ENCODE measurements at places on chromosomes 16 and 17. TPM values are rescaled to one million over a fixed set of nuclear protein-coding genes. Genes with fewer than 3 reads are reported as not detected.

- DNase-seq = peak; percentile 80
These were observed 28.7 kb downstream of the MPG start for GRCh38 chr16:106623-107324.

DNA sequence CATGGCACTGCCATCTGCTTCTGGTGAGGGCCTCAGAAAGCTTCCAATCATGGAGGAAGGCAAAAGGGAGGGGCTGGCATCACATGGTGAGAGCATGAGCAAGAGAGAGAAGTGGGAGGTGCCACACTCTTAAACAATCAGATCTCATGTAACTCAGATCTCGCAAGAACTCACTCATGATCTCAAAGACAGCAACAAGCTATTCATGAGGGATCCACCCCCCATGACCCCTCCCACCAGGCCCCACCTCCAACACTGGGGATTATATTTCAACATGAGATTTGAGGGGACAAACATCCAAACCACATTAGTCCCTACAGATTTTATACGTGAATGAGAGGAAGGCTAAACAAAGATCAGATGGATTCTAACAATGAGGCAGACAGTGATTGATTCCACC lies 8.9 kb upstream of the TMEM132E start:
- DNase-seq = no peak

- no peak for DNase-seq
These were observed 49.0 kb downstream of the MPRIP start for GRCh38 chr17:17091276-17091675.

DNA sequence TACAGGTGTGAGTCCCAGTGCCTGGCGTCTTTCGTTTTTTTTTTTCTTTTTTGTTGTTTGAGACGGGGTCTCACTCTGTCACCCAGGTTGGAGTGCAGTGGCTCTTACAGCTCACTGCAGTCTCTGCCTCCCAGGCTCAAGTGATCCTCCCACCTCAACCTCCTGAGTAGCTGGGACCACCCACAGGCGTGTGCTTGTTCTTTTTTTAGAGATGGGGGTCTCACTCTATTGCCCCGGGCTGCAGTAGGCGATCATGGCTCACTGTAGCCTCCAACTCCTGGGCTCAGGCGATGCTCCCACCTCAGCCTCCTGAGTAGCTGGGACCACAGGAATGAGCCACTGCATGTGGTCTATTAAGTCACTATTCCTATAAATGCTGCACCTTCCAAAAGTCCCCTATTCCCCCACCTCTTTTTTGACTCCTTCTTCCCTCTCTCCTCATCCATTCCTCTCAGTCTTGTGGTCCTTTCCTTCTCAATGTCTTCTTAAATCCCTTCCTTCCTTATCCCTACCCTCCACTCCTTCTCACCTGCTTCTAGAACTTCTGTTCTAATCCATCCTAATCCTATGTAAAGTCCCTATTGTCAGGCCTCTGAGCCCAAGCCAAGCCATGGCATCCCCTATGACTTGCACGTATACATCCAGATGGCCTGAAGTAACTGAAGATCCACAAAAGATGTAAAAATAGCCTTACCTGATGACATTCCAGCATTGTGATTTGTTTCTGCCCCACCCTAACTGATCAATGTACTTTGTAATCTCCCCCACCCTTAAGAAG lies 9.2 kb downstream of the GGA3 start:
- DNase-seq = no peak

DNA sequence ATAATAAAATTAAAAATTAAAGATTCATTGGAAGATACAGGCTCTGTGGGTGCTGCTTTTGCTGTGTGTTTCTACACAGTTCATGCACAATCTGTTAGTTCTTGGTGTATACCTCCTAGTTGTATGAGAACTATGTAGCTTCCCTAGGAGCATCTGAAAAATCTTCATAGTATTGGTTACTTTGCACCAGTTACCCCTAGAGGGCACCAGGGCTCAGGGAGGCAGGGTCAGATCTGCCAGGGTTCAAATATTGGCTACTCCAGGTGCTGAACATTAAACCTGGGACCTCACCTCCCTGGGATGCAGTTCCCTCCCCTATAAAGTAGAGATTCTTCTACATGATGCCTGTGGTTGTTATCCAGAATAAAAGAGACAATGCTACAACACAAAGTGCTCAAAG lies 583.0 kb upstream of the CDH11 start:
- no peak for DNase-seq

DNA sequence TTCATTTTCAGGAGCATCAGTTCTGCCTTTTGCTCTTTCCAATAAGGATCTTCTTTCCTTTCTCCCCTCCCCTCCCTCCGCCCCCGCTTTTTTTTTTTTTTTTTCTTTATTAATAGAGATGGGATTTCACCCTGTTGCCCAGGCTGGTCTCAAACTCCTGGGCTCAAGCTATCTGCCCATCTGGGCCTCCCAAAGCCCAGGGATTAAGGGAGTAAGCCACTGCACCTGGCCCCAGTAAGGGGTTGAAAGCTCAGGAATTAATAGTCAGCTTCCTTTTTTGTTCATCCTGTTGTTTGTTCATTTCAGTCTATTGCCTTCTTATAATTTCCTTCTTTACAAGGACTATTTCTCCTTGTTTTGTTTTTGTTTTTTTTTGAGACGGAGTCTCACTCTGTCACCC lies 7.9 kb upstream of the C17orf58 start:
- no peak for DNase-seq

- no peak for DNase-seq
These were observed 4.0 kb downstream of the IRX5 start for GRCh38 chr16:54934481-54935265.

- DNase-seq = no peak
These were observed 156.9 kb downstream of the LAT start for GRCh38 chr16:29141586-29142324.

GRCh38 chr17:20852990-20853370 lies 189.8 kb downstream of the USP22 start:
- no peak for DNase-seq

DNA sequence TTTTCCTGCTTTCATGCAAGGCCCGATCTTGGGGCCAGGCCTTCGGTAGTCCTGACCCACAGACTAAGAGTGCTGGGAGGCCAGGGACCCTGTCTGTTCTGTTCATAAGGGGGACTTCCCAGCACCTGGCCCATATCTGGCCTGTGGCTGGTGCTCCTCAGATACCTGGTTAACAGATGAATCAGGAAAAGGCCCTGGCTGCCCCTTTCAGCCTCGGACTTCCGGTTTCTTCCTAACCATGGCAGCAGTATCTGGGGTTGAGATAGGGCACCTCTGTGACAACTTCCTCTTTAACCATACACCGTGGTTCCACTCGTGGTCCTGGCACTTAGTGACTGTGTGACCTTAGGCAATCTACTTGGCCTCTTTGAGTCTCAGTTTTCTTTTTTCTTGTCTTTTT lies 18.4 kb downstream of the PLCG2 start:
- DNase-seq = no peak

- no peak for DNase-seq
These were observed 3.3 kb downstream of the VAT1 start for GRCh38 chr17:43018932-43019331.

GRCh38 chr17:67374329-67375053 lies 2.6 kb upstream of the PITPNC1 start:
- DNase-seq = peak; percentile 95

DNA sequence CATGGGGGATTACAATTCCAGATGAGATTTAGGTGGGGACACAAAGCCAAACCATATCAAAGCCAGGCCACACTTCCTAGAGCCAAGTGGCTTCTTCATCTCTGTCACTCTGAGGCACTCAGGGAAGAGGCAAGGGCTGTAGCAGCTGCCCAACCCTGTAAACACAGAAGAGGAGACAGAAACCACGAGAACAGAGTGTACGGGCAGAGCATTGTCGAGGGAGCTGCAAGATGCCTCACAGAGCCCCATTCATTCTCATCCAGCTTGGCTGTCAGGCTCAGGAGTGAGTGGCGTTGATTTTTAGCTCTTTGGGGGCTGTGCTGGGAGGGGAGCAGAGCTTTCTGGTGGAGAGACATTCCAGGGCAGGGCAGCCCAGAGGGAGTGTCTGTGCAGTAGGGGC lies 117.2 kb upstream of the SALL1 start:
- no peak for DNase-seq

DNA sequence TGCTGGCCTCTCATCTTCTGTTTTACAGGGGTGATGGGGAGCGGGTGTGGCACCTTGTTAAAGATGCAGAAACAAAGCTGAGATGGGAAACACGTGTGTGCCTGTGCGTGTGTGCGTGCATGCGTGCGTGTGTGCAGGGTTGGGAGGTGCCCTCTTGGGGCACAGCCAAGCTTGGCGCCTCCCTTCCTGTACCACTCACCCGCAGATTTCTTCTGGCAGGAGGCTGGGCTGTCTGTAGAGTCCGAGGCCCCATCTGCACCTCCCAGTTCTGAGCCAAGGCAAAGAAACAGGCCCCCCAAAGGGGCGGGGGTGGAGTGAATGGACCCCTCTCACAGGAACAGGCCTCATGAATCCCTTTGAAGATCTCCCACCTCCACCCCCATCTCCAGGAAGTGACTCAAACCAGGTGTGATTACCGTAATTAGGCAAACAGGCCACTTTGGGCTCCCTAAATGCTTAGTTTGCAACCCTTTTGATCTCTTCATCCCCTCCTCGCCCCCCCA lies 20.9 kb downstream of the TNS4 start:
- no peak for DNase-seq

DNA sequence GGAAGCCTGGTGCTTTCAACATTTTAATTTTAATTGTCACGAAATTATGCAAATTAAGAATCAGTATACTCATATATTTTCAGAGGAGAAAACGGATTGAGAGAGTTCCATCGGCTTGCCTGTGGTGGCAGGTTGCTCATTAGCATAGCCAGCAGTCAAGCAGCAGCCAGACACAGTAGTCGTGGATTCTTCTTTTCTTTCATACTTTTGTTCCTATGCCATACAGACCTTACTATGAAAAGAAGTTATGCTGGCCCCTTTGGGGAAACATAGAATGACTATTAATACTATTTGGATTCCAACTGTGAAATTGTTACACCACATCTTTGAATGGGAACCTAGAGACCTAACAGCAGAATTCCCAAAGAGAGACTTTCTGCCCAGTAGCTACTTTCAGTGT lies 617.7 kb upstream of the CA10 start:
- no peak for DNase-seq

GRCh38 chr17:40431231-40431602 lies 12.0 kb upstream of the IGFBP4 start:
- peak; percentile 7 for DNase-seq

DNA sequence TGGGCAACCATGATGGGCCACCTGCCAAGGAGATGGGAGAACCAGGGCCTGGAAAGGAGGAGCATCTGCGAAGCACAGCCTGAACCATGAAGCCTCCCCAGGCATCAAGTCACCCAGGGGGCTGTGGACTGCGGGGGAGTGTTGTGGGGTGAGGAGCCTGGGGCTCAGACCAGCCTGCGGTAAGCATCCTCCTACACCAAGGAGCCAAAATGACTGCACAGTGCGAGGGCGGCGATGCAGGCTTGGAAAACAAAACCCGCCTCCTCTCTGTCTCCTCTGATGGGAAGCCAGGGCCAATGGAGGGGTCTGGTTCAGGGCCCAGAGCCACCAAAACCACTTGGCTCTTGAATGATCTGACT lies 18.1 kb upstream of the MAF start:
- no peak for DNase-seq

DNA sequence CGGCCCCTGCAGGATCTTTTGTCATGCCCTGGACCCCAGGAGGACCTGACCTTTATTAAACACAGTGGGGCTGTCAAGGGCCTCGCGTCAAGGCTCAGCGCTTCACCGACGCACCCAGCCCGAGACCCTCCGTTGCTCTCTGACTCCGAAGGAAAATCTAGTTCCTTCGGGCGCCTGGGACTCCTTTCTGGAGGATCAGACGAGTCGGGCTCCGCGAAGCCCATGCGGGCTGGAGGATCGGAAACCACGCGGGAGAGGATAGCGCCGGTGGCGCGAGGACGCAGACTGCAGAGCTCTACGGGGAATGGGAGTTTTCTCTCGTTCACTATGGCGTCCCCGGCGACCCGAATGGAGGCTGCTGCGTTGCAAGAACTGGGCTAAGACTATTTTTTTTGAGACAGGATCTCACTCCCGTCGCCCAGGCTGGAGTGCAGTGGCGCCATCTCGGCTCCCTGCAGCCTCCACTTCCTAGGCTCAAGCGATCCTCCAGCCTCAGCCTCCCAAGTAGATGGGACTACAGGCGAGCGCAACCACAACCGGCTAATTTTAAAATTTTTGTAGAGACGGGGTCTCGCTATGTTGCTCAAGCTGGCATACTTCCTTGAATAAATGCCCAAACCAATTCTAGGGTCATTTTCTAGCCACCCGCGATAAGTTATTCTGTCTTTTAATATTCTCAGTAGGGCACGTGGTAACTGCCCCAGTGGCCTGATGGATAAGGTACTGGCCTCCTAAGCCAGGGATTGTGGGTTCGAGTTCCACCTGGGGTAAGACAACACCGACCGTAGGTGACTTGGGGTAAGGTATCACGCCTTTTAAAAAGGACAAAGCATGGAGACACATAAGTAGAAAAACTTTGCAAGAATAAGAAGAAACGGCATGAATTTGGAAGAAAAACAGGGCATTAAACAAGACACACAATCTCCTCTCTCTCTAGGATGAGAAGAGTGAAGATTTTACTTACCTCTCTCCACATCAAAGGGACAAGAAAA lies 5.5 kb downstream of the OR1F1 start:
- DNase-seq = no peak

DNA sequence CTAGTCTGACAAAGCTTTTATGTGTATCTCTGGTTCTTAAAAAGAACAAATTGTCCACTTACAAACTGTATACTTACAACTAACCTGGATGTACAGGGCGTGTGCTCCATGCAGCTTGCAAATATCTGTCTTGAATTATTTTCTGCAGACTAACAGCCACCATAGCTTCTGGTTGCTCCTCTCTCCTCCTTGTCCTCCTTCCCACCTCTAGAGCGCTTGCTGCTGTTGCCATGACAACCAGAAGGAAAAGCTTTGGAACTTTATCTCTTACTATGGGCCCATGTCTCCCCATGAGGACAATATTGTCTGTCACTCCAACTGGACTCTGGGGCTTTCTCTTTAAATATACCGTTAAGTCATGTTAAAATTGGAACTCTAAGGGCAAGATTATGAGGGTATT lies 71.5 kb upstream of the DHX40 start:
- no peak for DNase-seq

- DNase-seq = no peak
These were observed 53.8 kb upstream of the SLC25A19 start for GRCh38 chr17:75342996-75343395.

- DNase-seq = peak; percentile 89
These were observed 13.2 kb downstream of the SREBF1 start for GRCh38 chr17:17823433-17824118.

Gene MILR1
- 5.5 TPM for total RNA-seq

Gene TERF2IP
- total RNA-seq = 161 TPM

Gene TP53TG3B
- 1.9 TPM for total RNA-seq

Gene CCL5
- not detected for total RNA-seq

Gene EIF1
- total RNA-seq = 338 TPM

Gene EVI2A
- 0.16 TPM for total RNA-seq

Gene ATP2A1
- total RNA-seq = 17.3 TPM

Gene TRPV2
- 7.1 TPM for total RNA-seq

Gene NAGS
- total RNA-seq = 2.5 TPM

Gene FBXO31
- 115 TPM for total RNA-seq
